ENCODE measurements at places on chromosomes 7 and 10. TPM values are rescaled to one million over a fixed set of nuclear protein-coding genes. Genes with fewer than 3 reads are reported as not detected.

Gene SCART1
- 0.24 TPM for total RNA-seq

Gene ELN
- 149 TPM for total RNA-seq

Gene OPN1SW
- total RNA-seq: not detected

Gene CDHR3
- total RNA-seq: not detected

Gene LIPF
- total RNA-seq: not detected

Gene PRKG1
- total RNA-seq: 31.1 TPM

Gene CDHR1
- 1.6 TPM for total RNA-seq

Gene PRR15
- 26.3 TPM for total RNA-seq

- DNase-seq: no peak
These were observed 153.0 kb upstream of the GPR26 start for GRCh38 chr10:123512901-123513775.

DNA sequence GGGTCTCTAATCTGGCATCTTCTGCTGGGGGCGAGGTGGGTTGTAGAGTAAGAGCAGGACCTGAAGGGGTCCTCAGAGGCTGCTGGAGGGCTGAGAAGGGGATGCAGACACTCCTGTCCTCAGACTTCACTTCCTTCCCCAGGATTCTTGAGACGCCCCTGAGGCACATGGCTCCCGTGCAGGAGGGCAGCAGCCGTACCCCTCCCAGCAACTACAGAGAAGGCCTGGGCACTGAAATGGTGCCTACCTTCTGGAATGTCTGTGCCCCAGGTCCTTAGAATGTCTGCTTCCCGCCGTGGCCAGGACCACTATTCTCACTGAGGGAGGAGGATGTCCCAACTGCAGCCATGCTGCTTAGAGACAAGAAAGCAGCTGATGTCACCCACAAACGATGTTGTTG is 52.0 kb downstream of the VWA2 start:
- DNase-seq: no peak

GRCh38 chr10:123530166-123530870 is 135.8 kb upstream of the GPR26 start:
- DNase-seq: peak; percentile 16

- DNase-seq: no peak
These were observed 208.9 kb downstream of the DNAJB6 start for GRCh38 chr7:157545681-157546060.

DNA sequence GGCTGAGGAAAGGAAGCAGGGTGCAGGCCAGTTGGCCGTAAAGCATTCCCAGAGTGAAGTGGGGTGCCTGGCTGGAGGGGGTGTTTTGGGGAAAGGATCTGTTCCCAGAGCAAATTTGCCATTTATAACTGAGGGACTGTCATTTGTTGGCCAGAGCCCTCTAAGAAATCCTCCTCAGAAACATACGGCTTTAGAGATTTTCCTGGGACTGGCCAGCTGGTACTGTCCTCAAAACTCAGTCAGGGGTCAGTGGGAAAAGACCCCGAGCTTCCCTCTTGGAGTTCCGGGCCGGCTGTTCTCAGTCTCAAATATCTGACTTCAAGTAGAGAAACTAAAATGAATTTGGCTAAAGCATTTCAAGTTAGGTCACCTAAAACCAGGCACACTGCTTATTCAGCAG is 55.9 kb downstream of the ETV1 start:
- DNase-seq: no peak

- DNase-seq: peak; percentile 30
These were observed 4.6 kb downstream of the HMX3 start for GRCh38 chr10:123140164-123140982.

DNA sequence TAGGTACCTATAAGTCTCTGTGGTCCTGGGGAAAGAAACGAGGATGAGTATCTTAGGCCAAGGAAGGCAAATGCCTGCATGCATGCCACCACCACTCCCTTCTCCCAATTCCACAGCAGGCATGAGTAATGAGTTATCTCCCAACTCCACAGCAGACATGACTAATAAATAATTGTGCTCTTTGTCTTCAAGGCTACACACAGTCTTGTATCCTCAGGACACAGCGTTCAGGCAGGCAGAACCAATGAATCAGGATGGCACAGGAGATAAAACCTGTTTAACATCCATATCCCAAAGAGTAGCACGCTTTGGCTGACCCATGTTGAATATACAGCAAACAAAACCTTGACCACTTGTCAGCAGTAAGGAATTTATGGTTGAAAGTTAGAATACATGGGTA is 229.7 kb upstream of the NFE2L3 start:
- no peak for DNase-seq

Data from right atrium auricular region (tissue), 2 donors.